ENCODE measurements at places on chromosomes 6 and 20.

DNA sequence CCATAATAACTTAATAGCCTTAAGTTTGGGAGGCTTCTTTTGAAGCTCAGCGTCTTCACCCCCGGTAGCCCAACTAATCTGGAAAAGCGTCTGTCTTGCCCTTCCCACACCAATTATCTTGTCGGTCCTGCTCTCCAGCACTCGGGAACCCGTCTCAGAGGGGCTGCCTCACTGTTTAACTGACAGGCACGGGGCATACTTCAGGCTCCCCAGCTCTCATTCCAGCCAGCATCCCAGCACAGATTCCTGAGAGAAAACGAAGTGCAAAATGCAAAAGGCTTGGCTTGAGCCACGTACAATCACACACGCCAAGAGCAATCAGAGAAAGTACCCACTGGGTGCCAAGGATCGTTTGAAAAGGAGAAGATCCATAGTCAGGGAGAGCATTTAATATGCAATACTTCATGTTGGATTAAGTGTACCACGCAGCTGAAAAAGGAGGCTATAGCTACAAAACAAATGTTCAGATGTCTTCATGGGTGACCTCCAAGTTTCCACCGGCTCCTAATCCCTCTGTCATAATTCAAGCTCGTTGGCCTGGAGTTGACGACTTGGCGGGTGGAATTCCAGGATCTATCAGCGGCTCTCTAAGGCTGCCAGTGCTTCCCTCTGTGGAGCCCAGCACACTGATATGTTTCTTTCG lies 53.7 kb upstream of the STX16 start:
- DNase-seq, result no peak

DNA sequence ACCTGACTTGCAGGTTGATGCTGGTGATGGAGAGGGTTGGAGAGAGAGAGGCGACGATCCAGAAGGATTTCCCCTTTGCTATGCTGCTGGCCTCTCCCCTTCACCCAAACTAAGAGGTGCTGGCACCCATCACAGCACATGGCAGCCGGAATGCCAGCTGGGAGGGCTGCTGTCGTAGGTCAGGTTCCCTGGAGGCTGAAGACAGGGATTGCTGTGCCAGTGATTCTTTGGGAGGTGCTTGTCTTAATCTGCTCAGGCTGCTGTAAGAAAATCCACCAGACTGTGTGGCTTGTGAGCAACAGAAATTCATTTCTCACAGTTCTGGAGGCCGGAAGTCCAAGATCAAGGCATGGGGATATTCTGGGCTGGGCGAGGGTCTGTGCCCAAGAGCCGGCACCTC lies 4.4 kb upstream of the ARFGAP1 start:
- no peak for DNase-seq

- DNase-seq, result no peak
Observed at GRCh38 chr20:51634257-51634656, 91.7 kb upstream of the NFATC2 start.

DNA sequence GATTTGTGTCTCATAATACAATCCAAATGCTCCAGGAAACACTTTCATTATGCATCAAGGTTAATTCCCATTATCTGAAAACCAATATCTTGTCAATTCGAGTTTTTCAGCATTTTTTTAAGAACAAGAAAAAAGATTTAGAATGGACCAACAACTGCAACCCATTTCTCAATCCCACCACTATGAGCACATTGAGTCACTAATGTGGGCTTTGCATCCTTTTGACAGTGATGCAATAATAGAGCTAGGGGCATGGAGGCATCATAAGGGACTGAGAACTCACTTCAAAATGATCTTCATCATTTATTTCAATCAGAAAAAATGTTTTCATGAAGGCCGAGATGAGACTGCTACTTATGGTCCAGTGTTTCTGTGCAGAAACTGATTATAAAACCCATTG lies 74.8 kb upstream of the DEFB112 start:
- no peak for DNase-seq

GRCh38 chr20:59008715-59009336 lies 1.8 kb upstream of the CTSZ start:
- DNase-seq, result no peak

DNA sequence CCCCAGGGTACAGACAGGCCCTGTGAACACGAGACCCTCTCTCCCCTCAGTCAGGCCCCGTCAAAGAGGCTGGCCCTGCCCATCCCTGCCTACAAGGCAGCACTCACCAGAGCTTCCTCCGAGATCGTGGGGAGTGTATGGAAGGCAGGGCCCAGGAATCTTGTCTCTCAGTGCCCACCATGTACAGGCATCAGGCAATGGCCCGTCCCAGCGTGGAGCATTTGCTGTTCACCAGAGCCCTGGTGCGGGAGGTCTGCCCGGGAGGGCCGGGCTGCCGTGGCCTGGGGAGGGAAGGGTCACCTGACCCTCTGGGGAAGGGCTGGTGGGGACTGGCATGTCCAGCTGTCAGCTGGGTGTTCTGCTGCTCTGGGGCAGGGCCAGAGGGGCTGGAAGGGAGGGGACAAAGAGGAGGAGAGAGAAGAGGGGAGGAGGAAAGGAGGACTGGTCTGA lies at the start of gene IP6K3:
Gene IP6K3, minus strand, starts transcription at position 255 of the 450 bp plus-strand sequence. CDS start 11,429 bp downstream, outside the sequence.
- DNase-seq, result no peak

- DNase-seq, result no peak
Observed at GRCh38 chr6:2641044-2641725, 109.5 kb downstream of the MYLK4 start.

DNA sequence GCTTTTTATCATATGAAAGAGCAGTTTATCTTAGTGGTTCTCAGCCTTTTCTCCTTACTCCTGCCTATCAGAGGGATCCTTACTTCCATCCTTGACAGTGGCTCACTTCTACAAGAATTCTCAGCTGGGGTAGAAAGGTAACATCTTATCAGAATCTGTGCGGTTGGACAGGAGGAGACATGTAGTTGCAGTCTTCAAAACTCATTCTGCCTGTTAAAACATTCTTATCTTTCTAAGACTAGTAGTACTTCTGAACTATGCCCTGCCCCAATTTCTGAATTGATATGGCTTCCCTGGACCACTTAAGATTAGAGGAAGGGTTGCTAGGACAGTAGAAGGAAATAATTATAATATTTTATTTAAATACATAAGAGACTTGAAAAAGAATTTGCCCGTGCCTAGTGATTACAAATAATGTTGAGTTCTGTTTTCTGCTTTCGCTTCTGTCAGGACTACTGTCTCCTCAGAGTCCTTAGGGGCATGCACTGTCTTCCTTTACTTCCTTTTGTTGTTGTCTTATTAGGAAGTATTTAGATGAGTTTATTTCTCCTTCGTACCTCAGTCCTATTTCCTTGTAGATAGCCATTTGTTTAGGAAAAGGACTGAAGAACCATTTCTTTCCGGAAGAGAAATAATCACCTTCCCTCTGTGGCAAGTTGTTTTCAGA lies 24.9 kb downstream of the BLTP3A start:
- no peak for DNase-seq

DNA sequence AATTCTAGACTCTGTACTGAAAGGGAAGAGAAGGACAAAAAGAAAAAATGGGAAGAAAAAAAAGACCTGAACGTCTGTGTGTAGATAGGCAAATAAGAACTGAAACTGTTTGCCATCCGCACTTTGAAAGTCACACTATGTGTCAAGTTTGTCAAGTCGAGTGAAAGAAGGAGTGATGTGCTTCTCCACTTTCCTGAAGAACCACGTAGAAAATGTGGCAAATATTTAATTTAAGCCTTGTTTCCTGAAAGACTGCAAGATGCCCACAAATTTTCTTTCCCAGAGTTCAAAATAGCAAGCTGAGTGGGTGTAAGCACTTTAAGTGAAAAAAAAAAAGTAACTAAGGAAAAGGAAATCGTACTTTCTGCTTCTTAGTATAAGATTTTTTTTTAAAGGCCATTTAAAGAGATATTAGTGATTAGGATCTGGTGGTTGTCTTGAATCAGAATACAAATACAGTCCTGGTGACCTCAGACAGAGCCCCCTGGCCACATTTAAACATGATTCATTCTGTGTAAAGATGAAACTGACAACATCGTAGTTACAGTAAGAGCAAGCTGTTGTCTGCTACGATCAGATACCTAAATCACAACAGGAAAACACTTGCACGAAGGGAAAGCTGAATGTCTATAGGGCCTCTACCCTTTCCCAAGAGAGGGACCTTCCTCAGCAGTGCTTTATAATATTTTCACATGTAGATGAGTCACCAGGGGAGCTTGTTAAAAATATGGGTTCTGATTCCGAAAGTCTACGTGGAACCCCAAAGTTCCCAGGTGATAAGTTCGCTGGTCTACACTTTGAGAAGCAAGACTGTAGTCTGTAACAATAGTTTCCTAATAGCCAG lies 102.3 kb downstream of the HIVEP2 start:
- no peak for DNase-seq

DNA sequence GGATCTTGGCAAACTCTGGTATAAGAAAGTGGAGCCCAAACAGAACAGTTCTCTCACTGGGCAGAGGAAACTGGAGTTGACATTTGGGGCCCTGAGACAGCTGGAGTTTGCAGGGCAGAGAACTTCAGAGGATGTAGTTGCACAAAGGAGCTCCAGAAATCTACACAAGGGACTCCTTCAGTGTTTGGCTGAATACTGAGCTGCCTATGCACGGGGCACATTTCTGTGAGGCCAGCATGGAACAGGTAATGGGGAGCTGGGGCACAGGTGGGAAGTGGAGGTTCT lies 169.3 kb downstream of the ANKRD60 start:
- DNase-seq, result no peak

DNA sequence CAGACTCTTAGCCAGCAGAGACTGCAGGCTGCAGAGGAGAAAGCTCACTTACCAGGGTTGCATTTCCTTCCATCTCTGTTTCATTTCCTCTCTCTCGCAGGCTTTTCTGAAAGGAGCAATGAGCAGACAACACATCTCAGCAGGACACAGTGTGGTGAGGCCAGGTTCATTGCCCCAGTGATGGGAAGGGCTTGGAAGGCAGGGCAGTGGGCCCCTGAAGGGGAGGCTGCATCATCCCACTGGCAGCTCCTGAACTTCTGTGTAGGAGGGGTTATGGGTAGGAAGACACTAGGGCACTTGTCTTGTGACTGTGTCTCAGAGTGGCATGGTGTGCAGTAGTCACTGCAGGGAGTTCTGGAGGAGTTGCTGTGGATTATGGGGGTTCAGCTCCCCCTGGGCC lies 246.8 kb downstream of the QKI start:
- DNase-seq, result no peak

DNA sequence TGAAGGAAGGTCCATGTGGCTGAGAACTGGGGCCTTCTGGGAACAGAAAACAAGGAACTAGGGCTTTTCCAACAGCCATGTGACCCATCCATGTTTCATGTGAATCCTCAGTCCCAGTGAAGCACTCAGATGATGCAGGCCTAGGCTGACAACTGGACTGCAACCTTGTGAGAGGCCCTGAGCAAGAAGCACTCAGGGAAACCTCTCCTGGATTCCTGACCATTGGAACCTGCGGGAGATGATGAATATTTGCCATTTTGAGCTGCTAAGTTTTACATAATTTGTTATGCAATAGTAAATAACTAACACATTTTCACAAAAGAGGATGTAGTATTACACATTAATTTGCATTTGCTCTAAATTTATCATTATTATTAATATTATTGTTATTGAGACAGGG lies 38.4 kb upstream of the HLA-G start:
- no peak for DNase-seq

GRCh38 chr6:111468329-111469012 lies 14.5 kb downstream of the REV3L start:
- no peak for DNase-seq

DNA sequence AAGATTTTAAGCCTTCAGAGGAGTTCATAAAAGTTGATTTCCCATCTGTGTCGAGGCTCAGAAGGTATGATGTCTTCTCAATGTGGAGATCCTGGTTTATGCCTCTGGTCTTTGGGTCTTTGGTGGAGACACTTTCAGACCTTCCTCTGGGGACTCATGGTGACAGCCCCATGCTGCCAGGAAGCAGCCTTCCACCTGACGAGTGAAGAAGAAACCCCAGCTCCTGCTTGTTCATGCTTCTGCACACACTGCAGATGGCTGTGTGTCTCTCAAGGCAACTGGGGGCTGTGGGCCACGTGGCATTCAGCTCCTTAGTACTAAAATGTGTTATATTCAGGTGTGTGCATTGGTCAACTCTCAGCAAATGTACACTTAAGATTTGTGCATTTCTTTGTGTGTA lies 4.9 kb upstream of the SCP2D1 start:
- no peak for DNase-seq

- DNase-seq, result no peak
Observed at GRCh38 chr6:169106176-169106575, 147.5 kb downstream of the THBS2 start.

DNA sequence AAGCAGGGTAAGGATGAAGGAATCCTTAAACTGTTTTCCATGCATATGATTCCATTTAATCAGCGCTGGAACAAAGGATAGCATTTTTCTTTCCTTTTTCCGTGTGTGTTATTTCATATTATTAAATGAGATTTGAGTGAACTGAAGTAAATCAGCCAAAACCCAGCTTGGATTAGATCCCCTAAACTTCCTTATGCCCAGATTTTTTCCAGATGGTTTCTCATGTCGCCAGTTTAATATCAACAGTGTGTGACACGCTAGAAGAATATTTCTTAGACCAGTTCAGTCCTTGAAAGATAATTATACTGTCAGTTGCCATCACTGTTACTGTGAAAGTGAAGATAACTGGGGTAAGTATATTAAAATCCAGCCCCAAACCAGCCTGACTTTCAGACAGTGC lies 1009.4 kb downstream of the KIF16B start:
- no peak for DNase-seq
